RPMI7951 (cell line): ENCODE measurements at places on chromosomes 3 and 15.
A peak's percentile ranks its signal among the peaks of the same experiment; 100 is the strongest.

DNA sequence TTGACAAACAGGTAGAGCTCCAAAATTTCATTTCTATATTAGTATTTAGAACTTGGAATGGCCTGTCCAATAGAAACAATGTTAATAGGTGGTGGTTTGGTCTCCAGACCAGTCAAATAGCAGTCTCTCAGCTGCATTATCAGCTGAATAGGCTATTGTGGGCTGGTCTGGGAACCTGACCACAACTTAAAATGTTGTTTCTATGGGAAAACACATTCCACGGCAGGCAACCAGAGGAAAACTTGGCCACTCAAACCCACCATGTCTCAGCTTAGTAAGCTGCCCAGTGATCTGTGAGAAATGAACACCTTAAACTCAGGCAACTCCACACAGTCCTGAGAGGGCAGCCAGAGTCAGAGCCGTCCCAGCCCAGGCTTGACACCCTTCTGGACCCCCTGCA, 20.4 kb downstream of the FBN1 start:
- DNase-seq: peak; percentile 40

DNA sequence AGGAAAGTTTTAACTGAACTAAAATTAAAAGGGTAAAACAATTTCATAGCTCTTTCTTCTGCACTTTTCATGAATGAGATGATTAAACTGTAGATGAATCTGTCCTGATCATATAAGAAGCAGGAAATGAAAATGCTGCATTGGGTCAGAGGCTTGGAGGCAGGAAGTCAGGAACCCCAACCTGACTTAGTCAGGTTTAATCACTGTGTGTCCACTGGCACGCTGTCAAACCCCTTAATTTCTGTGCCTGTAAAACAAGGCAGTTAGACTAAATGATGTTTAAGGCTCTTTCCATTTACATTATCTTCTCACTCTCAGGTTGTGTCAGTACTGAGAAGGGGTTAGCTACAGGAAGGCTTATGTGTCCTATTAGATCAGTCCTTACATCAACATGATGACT, 193.3 kb upstream of the TTC14 start:
- peak; percentile 43 for DNase-seq

GRCh38 chr15:29031502-29032228, 145.9 kb downstream of the APBA2 start:
- no peak for DNase-seq

DNA sequence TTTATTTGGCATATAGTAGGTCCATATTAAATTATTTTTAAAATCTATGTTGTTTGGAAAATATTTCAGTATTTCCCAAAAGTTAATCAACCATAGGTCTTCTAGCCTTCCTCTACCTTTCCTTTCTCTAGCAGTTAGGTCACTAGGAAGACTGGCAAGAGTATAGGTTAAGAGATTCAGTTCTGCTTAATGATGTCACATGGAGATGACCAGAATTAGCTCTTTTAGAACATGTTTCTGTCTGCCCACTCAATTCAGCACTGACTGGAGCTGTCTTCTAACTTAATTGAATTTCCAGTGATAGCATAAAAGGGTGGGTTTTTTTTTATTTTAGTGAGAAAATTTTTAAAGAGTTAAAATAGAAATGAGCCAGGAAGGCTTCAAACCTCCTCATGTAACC, 23.8 kb upstream of the ZBED2 start:
- no peak for DNase-seq

GRCh38 chr3:160140756-160141155, 84.5 kb upstream of the C3orf80 start:
- peak; percentile 41 for DNase-seq

- no peak for DNase-seq
Measured at GRCh38 chr3:120077731-120078130, 16.5 kb downstream of the GSK3B start.

DNA sequence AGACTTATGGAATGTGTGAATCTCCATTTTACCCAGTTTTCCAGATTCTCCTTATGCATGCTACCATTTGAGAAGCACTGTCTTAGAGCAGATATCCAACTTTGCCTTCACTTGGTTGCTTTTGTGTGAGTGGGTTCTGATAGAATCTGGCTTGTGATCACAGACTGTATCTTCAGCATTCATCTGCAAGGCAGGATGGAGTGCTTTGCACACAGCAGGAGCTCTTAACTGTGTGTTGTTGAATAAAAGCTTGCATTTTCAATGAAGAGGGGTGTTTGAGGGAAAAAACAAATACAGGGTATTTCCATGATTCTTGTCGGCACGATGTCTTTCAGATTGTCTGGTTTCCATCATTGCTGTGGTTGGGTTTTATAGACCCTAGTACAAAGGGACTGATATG, 24.4 kb downstream of the IL1RAP start:
- no peak for DNase-seq

GRCh38 chr3:194080913-194081800, 54.8 kb upstream of the HES1 start:
- no peak for DNase-seq

- no peak for DNase-seq
Measured at GRCh38 chr3:170534227-170534626, 51.6 kb downstream of the SLC7A14 start.

GRCh38 chr3:87082796-87083440, 92.0 kb upstream of the VGLL3 start:
- DNase-seq: peak; percentile 66

GRCh38 chr3:35894735-35895134, 255.4 kb downstream of the ARPP21 start:
- DNase-seq: peak; percentile 5

DNA sequence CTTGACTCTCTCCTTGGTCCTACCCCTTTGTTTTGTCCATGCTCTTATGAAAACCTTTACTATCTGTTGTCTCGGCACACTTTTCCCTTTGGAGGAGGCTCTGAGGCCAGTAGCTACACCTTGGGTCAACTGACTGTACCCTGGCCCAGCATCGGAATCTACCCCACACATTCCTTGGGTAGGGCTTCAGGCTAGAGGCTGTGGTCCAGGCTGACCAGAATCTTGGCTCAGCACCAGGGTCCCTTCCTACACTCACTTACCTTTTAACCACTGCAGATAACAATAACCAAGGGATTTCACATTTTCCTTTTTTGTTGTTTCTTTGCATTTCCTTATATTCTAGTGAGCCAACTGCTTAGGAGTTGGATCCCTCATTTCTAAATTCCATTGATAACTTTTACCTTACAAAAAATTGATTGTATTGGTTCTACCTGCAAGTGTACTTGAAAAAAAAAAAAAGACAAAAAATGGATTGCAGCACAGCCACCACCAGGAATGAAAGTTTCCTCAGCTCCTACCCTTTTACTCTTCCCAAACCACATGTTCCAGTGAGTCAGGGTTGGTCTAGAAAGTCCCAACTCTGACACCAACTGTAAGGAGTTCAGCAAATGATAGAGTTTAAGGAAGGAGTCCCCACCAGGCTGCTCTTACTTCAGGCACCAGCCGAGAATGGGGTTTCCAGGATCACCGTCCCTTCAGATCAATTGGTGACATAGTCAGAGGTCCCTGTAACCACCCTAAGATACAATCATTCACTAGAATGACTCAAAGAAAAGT, 95.6 kb downstream of the FBLN2 start:
- peak; percentile 80 for DNase-seq

GRCh38 chr15:64443747-64444621, 16.4 kb upstream of the ZNF609 start:
- DNase-seq: peak; percentile 75

DNA sequence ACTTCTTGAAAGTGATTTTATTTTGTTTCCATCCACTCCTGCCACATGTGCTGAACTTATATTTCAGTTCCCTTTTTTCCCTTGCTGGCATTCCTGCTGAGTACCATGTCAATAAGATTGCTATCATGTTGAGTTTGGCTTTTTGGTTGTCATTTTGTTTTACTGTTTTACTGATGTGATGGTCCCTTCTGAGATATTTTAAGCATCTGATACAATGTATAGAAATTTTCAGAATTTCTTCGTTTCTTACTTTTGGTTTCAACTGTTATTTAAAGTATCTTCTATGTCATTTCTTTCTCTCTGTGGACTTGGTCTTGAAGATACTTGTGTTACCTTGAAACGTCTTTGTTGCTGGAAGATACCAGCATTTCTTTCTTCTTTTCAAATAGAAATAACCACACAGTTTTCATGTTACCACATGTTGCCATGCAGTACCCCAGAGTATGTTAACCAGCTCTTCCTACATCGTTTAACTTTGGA, 14.1 kb downstream of the SIDT1 start:
- DNase-seq: no peak

DNA sequence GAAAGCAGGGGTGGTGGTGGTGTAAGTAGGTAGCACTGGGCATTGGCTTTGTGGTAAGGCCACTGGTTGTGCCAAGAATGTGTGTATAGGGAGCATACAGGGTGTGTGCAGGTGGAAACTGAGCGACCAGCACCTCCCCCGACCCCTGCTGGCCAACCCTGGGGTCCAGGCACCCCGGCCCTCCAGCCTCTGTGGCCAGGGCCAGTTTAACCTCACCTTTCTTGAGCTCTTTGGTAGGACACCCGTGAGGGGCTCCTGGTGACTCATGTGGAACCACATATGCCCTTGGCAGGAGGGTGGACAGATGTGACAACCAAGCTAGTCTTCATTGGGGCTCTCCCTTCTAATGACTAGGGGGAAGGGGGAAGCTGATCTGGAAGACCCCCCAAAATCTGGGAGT, 19.5 kb downstream of the SHF start:
- DNase-seq: no peak
